CD8-positive, alpha-beta memory T cell (primary cell): ENCODE measurements at places on chromosomes 5 and 9. TPM values are rescaled to one million over a fixed set of nuclear protein-coding genes. Genes with fewer than 3 reads are reported as not detected.

- no peak overlapping the region for H3K27ac ChIP-seq
- no peaks in the 10 kb centered on the region for H3K27me3 ChIP-seq
- DNase-seq: no peak
- no peak overlapping the region for H3K4me3 ChIP-seq
- no peaks in the 10 kb centered on the region for H3K36me3 ChIP-seq
- H3K4me1 ChIP-seq: no peaks in the 10 kb centered on the region
Observed at GRCh38 chr5:137096149-137097103, 402.7 kb downstream of the SPOCK1 start.

DNA sequence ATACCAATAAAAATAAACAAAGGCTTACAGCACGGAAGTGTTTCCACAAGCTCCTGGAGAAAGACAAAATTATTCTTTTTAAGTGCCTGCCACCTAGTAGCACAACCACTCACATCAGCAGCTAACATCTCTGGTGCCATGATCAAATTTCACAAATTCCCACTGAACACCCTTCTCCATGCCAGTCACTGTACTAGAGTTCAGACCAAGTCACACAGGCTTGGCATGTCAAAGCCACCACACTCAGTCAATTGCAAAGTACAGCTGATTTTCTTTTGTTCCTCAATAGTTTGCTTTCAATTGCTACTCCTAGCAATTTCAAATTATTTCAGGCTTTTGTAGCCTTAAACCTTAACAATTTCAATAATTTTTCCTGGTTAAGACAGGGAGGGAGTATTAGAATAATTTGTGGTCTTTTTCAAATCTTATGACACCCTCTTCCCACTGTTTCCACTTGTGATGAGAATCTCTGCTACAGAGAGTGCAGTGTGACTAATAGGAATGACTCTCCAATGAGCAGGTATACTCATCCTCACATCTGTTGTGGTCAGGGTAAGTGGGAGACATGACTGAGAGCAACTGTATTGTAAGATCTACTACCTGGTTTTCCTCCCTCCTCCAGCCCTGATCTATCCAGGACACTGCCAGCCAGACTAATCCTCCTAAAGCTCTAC is 46.2 kb downstream of the RNF145 start:
- no peak overlapping the region for H3K27ac ChIP-seq
- peaks cover 30% of the 10 kb centered on the region for H3K36me3 ChIP-seq
- DNase-seq: no peak
- no peaks in the 10 kb centered on the region for H3K4me1 ChIP-seq

PCDHGB2 gene
- total RNA-seq: 0.33 TPM

DNA sequence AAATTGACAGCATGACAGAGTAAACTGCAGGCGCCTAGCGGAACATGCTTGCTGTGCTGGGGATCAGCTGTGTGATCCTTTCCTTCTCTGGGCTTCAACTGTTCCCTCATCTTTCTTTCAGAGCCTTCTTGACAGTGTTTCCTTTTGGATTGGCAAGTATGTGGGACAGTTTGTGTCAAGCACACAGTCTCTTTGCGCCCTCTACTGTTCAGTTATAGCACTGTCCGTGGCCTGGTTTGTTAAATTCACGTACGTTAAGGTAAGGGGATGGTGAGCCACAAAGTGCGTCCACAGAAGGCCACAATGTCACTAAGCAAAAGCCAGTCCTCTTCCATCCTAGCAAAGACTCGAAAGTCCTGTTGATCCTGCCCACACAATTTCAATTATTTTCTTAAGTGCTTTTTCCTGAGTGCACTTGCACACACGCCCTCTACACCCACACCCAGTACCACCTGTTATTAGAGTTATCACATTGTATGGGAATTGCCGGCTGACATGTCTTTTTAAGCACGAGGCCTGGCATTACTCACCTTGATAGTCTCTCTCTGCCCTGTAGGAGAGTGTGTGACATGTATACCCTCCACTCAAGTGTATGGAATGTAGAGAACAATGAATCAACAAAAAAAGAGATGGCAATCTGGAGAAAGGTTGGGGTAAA is 22.5 kb upstream of the PTPN3 start:
- no peaks in the 10 kb centered on the region for H3K4me1 ChIP-seq
- no peak overlapping the region for H3K4me3 ChIP-seq
- H3K27ac ChIP-seq: no peak overlapping the region
- DNase-seq: no peak
- no peaks in the 10 kb centered on the region for H3K27me3 ChIP-seq

DNA sequence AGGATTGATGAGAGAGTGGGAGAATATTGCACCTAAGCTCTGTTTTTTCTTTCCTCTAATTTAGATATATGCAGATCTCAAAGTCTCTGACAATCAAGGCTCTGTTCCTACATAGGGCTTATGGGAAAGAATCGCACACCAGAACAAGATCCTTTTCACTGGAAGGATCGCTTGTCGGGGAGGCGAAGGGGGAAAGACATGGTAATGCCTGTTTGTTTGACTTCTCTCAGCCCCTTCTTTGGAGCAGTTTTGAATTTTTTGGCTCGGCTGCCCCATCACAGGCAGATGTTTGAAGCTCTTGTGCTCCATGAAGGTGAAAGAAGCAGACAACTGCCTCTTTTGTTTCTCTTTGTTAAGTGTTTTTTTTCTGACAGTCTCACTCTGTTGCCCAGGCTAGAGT is 599.9 kb upstream of the ZNF608 start:
- H3K4me1 ChIP-seq: no peaks in the 10 kb centered on the region
- DNase-seq: no peak
- H3K27me3 ChIP-seq: no peaks in the 10 kb centered on the region
- H3K27ac ChIP-seq: no peak overlapping the region
- H3K4me3 ChIP-seq: no peak overlapping the region

SLC45A2 gene
- total RNA-seq: not detected

NUTM2F gene
- total RNA-seq: not detected

UBLCP1 gene
- 41.8 TPM for total RNA-seq

GRCh38 chr5:9658706-9659105 is 28.6 kb upstream of the TAS2R1 start:
- H3K27me3 ChIP-seq: no peaks in the 10 kb centered on the region
- DNase-seq: no peak
- no peaks in the 10 kb centered on the region for H3K36me3 ChIP-seq
- H3K27ac ChIP-seq: no peak overlapping the region
- no peaks in the 10 kb centered on the region for H3K4me1 ChIP-seq

NFIB gene
- total RNA-seq: not detected

GRCh38 chr9:127213859-127214258 is 50.7 kb upstream of the GARNL3 start:
- peaks cover 3% of the 10 kb centered on the region for H3K27me3 ChIP-seq
- H3K4me3 ChIP-seq: no peak overlapping the region
- no peaks in the 10 kb centered on the region for H3K36me3 ChIP-seq
- H3K4me1 ChIP-seq: no peaks in the 10 kb centered on the region
- DNase-seq: no peak
- no peak overlapping the region for H3K27ac ChIP-seq

DNA sequence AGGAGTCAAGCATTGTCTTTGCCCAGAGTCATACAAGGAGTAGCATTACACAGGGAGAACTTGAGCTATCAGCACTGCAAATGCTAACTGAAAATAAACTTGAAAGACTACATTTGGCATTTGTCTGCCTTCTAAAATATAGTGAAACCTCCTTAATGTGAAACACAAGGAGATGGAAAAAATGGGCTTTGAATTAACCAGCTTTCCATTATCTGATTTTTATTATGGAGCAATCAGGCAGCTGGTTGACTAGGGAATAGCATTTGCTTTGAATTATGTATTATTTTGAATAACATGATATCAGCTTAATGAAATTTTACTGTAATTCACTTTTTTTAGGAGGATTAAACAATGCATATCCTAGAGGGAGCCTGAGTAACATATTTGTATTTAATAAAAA is 130.8 kb downstream of the GDNF start:
- H3K27me3 ChIP-seq: no peaks in the 10 kb centered on the region
- H3K4me1 ChIP-seq: no peaks in the 10 kb centered on the region
- no peak overlapping the region for H3K4me3 ChIP-seq

BRIX1 gene
- total RNA-seq: 102 TPM

- H3K36me3 ChIP-seq: no peaks in the 10 kb centered on the region
- no peak overlapping the region for H3K27ac ChIP-seq
- no peaks in the 10 kb centered on the region for H3K4me1 ChIP-seq
Observed at GRCh38 chr9:29044959-29045358, 1471.7 kb upstream of the C9orf72 start.

DNA sequence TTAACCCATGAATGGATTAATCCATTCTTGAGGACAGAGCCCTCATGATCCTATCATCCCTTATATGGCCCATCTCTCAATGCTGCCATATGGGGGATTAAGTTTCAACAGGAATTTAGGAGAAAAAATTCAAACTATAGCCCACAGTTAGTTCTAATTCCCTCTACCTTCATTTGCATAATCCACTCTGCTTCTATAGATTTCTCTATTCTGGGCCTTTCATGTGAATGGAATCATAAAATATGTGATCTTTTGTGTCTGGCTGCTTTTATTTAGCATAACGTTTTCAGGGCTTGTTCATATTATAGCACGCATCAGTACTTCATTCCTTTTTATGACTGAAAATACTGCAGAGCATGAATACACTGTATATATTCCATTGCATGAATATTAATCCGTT is 55.4 kb downstream of the CTSL start:
- no peak overlapping the region for H3K4me3 ChIP-seq
- H3K27ac ChIP-seq: no peak overlapping the region
- H3K4me1 ChIP-seq: no peaks in the 10 kb centered on the region
- H3K36me3 ChIP-seq: no peaks in the 10 kb centered on the region
- H3K27me3 ChIP-seq: no peaks in the 10 kb centered on the region

DNA sequence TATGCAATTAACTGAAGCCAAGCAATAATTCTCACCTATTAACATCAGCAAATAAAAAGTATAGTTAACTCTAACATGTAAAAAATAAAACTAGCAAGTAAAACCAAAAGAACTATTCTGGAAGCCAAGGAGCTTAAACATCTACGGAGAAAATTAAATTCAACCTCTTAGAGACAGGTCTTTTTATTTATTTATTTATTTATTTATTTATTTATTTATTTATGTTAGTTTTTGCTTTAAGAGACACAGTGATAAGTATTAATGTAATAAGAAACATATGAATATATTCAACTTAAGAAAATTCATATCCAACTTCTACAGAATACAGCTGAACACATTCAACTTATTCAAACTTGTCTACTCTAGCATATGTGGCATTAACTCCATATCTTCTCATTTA is 472.1 kb upstream of the IZUMO3 start:
- H3K4me1 ChIP-seq: no peaks in the 10 kb centered on the region
- H3K27me3 ChIP-seq: no peaks in the 10 kb centered on the region
- no peak overlapping the region for H3K27ac ChIP-seq
- H3K36me3 ChIP-seq: no peaks in the 10 kb centered on the region

SLC6A7 gene
- total RNA-seq: not detected

DNA sequence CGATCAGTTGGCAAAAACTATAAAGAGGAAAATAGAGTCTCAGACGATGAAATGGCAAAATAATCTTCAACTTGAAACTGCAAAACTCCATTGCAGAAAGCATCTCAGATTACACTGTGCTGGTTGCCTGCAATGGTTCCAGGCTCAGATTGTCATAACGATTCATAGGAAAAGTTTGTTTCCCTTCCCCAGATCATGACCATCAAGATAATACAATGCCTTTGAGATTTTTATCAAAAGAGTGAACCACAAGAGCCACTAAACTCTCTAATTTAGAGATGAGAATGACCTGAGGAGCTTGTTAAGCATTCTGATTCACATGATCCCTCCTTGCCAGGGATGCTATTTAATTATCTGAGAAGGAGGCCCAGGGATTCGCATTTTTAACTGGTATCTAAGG is 52.6 kb upstream of the ITGA1 start:
- no peak for DNase-seq
- no peak overlapping the region for H3K4me3 ChIP-seq
- no peaks in the 10 kb centered on the region for H3K27me3 ChIP-seq
- no peaks in the 10 kb centered on the region for H3K36me3 ChIP-seq

SPATA31A3 gene
- total RNA-seq: not detected

DNA sequence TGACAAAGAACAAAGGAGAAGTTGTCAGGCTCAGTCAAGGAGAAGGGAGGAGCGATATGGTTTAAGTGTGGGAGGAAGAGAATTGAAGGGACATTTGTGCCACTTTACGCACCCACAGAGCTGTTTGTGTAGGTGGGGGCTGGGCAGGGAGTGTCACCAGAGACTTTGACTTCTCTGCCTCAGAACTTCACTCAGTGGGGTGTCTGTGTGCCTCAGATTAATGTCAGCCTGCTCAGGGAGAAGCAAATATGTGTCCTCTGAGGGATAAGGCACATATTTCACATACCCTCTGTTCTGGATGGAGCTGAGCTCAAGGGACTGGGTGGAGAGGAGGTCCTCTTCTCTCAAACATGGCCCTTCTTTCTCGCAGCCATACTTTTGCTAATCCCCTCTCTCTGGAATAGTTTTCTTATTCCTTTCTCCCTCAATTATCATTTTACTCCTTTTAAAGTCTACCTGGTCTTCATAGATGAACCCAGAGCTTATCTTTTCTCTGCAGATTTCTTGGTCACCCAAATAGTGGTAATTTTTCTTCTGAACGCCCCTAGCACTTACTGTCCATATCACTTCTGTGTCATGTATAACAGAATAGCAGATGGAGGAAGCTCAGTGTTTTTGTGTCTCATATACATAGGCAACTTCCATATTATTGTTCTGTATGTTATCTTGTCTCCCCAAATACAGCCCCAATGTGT is 77.0 kb downstream of the IQGAP2 start:
- DNase-seq: no peak
- H3K27ac ChIP-seq: no peak overlapping the region
- no peaks in the 10 kb centered on the region for H3K36me3 ChIP-seq
- H3K4me3 ChIP-seq: no peak overlapping the region
- no peaks in the 10 kb centered on the region for H3K27me3 ChIP-seq

DNA sequence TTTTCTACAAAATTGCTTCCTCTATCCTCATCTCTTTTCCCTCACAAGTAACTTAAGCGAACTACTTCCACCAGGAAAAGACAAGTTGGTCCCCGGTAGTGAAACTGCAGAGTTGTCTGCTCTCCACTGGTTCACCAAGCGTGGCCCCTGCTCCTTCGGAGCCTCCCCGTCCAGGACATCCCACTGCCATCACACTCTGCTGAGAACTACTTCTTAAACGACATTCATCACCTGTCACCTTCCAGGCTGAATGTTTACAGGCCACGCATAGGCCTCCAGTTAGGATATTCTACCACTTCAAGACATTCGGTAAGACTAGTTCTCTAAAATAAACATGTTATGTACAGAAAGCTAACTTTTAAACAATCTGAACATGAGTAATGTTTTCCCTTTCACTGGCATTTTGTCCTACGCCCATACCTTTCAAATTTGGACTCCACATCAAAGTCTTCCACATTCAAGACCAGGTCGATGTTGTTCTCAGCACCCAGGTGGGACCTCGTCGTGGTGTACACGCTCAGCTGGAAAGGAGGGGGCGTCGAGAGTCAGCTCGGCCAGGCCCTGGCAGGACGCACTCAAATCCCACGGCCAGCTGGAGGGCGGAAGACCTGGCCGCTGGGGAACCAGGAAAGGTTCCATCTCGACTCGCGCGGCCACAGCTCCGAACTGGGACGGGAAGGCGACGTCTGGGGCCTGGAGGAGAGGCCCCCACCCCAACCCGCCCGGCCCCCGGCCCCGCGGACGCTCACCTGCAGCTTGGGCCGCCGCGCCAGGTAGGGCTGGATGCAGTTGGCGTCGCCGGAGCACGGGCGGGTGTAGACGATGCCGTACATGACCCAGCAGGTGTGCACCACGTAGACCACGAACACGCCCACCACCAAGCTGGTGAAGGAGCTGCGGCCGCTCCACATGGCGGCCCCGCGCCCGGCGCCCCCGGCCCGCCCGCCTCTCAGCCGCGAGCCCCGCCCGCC is 683 bp downstream of the CLPTM1L start:
- peaks cover 19% of the 10 kb centered on the region for H3K36me3 ChIP-seq
- peaks cover 32% of the 10 kb centered on the region for H3K4me1 ChIP-seq
- H3K27me3 ChIP-seq: no peaks in the 10 kb centered on the region
- H3K4me3 ChIP-seq: peak overlapping the region; percentile 58
- H3K27ac ChIP-seq: peak overlapping the region; percentile 34

SLC36A3 gene
- total RNA-seq: not detected

CXCL14 gene
- not detected for total RNA-seq

IFNA2 gene
- not detected for total RNA-seq
